Hematopoietic multipotent progenitor cell (in vitro differentiated cells): ENCODE measurements at places on chromosomes 2 and 18.

DNA sequence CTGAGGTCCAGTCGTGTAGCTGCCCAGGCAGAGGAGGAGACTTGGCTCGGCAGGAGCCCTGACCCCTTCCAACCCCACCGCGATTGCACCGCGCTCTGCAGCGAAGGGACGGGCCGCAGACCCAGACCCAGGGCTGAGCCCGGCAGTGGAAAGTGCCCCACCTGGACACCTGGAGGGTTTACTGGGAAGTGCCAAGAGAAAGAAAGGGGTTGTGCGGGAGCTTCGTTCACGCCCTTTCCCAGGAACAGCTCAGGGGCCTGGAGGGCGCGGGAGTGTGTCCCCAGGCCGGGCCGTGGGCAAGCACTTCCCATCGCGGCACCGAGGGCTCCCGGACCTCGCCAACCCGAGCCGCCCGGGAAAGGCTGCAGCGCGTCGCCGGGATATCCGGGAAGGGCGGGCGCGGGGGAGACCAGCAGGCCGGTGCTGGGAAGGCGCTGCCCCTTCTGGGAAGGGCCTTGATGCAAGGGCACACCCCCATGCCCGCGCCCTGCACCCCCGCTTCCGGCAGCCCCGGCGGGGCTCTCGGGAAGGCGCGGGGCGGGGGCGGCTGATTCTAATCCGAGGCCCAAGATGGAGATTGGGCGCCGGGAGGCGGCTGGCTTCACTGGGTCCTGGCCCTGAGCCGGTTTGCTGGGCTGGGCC is 36.1 kb upstream of the MRPL33 start:
- peak; percentile 41 for DNase-seq

DNA sequence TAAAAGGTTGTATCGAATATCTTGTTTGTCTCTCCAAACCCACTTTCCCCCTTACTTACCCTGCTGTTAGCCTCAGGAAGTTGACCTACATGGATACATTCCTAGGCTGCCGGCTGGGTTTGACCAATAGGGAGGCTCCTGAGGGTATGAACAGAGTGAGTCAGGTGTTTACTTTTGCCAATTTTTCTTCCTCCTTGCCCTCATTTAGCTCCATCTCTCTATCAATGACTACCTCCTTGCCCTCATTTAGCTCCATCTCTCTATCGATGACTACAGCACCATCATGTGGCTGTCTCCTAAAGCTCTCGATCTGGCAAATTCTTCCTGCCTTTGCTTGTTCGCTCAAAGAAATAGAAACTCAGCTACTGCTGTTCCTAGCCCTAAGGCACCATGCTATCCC is 571.9 kb upstream of the CRIM1 start:
- no peak for DNase-seq

- no peak for DNase-seq
Measured at GRCh38 chr2:65716698-65717097, 284.3 kb upstream of the SPRED2 start.

DNA sequence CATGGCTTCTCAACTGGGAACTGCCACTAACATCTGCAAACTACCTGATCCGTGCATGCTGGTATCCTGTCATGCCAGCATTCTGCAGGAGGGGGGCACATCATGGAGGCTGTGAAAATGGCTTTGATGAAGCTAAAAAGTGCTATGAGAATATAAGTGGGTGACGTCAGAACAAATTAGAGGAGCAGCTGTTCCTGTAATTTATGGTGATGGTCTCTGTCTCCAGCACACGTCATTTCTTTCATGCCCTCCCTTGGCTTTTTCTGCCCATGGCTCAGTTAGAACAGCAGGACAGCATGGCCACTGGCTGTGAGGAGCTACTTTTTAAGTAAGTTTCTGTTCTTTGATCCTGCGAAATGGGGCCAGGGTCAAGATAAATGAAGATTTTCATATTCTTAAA is 466.3 kb downstream of the THSD7B start:
- no peak for DNase-seq

- DNase-seq: peak; percentile 18
Measured at GRCh38 chr2:34570266-34570872, 971.3 kb upstream of the FAM98A start.

GRCh38 chr2:173300458-173300857 is 54.2 kb upstream of the CDCA7 start:
- DNase-seq: no peak
